ENCODE measurements at places on chromosomes 2 and 18.

GRCh38 chr2:30631051-30631671, 176.1 kb downstream of the CAPN13 start:
- no peak overlapping the region for H3K27ac ChIP-seq
- ATAC-seq: no peak
- no peak overlapping the region for H3K4me3 ChIP-seq
- H3K27me3 ChIP-seq: no peaks in the 10 kb centered on the region
- H3K36me3 ChIP-seq: no peaks in the 10 kb centered on the region
- H3K4me1 ChIP-seq: no peaks in the 10 kb centered on the region

DNA sequence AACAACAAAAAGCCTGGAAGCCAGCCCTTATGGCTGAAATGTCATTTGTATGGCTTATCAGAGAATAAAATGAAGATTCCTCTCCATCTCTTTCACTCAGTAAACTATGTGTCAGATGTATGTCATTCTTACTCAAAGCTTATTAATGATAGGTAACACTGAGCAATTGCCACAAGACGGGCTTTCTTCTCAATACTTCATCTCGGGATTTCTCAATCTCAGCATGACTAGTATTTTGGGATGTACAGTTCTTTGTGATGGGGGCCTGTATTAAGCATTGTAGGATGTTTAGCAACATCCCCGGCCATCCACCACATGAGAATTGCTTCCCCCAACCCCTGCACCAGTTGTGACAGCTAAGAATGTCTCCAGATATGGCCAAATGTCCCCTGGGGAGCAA, 80.2 kb downstream of the MREG start:
- no peaks in the 10 kb centered on the region for H3K36me3 ChIP-seq
- H3K4me3 ChIP-seq: no peak overlapping the region

DNA sequence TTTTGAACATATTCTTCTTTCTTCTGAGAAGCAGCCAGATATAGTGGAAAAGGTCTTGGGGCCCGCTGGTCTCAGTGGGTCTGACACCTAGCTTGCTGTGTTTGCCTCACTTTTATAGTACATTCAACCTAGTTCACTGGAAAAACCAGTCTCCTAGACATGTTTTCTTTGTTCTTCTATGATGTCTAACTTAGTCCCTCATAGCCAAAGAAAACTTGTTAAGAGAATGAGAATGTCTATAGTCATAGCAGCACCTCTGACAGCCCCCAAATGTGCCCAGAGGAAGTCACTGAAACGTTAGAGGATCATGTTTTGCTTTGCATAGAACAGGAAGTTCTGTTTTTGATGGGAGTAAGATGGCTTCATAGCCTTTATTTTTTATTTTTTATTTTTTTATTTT, 40.3 kb downstream of the TNFRSF11A start:
- H3K4me3 ChIP-seq: no peak overlapping the region
- peaks cover 7% of the 10 kb centered on the region for H3K27me3 ChIP-seq
- no peaks in the 10 kb centered on the region for H3K4me1 ChIP-seq
- H3K27ac ChIP-seq: no peak overlapping the region
- H3K36me3 ChIP-seq: no peaks in the 10 kb centered on the region

DNA sequence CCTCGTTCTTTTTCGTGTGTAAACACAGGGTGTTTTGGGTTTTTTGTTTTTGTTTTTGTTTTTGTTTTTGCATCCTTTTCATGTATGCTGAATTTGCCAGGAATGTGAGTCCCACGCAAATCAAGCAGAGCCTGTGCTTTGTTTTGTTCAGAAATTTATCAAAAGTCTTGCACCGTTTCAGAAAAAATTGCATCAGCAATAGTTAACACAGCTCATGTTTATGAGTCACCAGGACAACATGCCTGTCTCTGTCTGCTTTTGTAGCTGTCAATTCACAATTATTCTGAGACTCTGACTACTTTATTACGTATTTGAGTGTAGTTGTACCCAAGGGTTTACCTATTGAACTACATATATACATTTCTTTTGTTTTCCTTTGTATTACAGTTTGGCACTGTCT, 38.3 kb downstream of the MRPL44 start:
- H3K4me1 ChIP-seq: peaks cover 5% of the 10 kb centered on the region
- H3K4me3 ChIP-seq: no peak overlapping the region
- no peaks in the 10 kb centered on the region for H3K36me3 ChIP-seq
- no peak for ATAC-seq

DNA sequence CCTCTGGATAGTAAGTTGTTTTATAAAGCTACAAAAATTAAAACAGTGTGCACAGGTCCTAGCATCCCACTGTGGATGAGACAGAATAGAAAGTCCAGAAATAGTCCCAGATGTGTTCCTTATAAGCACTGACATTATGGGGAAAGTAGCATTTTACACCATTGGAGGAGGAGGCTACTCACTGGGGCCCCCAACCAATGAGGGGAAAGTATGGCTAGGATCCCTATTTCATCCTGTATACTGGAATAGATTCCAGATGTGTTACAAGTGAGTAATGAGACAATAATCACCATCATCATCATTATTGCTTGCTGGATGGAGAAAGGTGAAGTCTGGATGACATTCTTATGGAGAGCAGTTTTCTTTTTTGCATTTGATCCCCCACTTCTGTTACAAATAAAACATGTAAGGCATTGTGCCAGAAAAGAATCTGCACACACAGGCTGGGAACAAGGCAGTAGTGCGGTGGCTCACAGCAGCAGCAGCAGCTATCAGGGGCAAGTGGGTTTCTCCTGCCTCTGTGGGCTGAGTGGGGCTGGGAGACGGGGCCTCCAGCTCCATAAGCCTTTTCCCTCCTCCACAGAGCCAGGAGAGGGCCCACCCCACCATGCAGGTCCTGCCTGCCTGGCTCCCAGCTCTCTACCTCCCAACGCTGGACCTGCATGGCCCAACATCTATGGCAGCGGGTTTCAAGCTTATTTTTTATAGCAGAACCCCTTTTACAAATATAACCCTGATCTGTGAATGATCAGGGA, 5.0 kb downstream of the ARID5A start:
- H3K4me3 ChIP-seq: no peak overlapping the region
- H3K27ac ChIP-seq: no peak overlapping the region
- no peak for ATAC-seq
- no peaks in the 10 kb centered on the region for H3K36me3 ChIP-seq
- H3K27me3 ChIP-seq: no peaks in the 10 kb centered on the region
- peaks cover 28% of the 10 kb centered on the region for H3K4me1 ChIP-seq

DNA sequence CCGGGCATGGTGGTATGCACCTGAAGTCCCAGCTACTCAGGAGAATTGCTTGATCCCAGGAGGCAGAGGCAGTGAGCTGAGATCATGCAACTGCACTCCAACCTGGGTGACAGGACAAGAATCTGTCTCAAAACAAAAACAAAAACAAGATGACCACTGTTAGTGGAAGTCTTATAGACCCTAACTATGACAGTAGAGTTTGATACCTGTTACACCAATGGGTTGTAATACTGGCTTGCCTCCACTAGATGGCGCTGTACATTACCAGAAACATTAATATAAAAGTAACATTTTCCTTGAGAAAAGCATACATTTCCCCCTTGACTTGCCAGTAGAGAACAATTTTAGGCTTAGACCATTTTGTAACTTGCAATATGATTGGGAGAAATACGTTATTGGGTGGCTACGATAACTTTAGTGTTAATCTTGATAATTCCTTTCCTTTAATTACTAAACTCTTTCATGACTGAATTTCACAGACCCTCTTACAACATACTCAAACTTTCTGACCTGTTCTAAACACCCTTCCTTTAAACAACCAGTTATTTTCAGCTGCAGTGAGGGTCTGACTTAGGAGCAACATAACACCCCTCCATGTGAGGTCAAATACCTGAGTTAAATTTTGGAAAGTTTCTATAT, 19.5 kb downstream of the SLC25A52 start:
- H3K27ac ChIP-seq: no peak overlapping the region
- no peaks in the 10 kb centered on the region for H3K36me3 ChIP-seq
- no peaks in the 10 kb centered on the region for H3K27me3 ChIP-seq
- H3K4me3 ChIP-seq: no peak overlapping the region
- ATAC-seq: no peak
- H3K4me1 ChIP-seq: no peaks in the 10 kb centered on the region

- H3K4me3 ChIP-seq: no peak overlapping the region
- no peaks in the 10 kb centered on the region for H3K36me3 ChIP-seq
- peaks cover 29% of the 10 kb centered on the region for H3K4me1 ChIP-seq
- H3K27ac ChIP-seq: no peak overlapping the region
- no peak for ATAC-seq
Measured at GRCh38 chr2:160207271-160207670, 7.2 kb upstream of the ITGB6 start.

DNA sequence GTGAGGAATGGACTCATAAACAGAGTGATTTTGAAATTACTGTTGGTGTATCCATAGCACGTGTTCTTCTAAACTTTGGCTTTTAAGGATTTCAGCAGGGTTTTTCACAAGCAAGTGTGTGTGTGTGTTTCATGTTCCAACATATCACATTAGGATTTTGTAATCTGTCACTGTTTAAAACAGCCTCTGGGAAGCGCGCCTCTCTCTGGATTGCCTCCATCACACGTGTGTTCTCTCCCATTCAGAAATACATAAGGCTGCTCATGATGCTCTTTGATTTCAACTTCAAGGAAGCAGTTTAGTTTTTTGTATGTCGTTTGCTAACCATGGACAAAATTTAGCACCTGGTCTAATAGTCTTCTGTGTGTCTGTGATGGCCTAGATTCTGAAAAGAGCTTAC, 370.4 kb downstream of the MTX2 start:
- no peak overlapping the region for H3K4me3 ChIP-seq
- no peaks in the 10 kb centered on the region for H3K36me3 ChIP-seq
- peaks cover 97% of the 10 kb centered on the region for H3K27me3 ChIP-seq
- no peak overlapping the region for H3K27ac ChIP-seq
- H3K4me1 ChIP-seq: no peaks in the 10 kb centered on the region
- ATAC-seq: no peak

- no peaks in the 10 kb centered on the region for H3K36me3 ChIP-seq
- no peaks in the 10 kb centered on the region for H3K27me3 ChIP-seq
- no peak overlapping the region for H3K4me3 ChIP-seq
- no peak for ATAC-seq
- no peak overlapping the region for H3K27ac ChIP-seq
Measured at GRCh38 chr2:73611193-73611592, 31.0 kb downstream of the NAT8 start.

- H3K4me1 ChIP-seq: no peaks in the 10 kb centered on the region
- no peak overlapping the region for H3K4me3 ChIP-seq
- no peaks in the 10 kb centered on the region for H3K36me3 ChIP-seq
- no peaks in the 10 kb centered on the region for H3K27me3 ChIP-seq
Measured at GRCh38 chr2:74694281-74694680, 40.2 kb downstream of the SEMA4F start.

DNA sequence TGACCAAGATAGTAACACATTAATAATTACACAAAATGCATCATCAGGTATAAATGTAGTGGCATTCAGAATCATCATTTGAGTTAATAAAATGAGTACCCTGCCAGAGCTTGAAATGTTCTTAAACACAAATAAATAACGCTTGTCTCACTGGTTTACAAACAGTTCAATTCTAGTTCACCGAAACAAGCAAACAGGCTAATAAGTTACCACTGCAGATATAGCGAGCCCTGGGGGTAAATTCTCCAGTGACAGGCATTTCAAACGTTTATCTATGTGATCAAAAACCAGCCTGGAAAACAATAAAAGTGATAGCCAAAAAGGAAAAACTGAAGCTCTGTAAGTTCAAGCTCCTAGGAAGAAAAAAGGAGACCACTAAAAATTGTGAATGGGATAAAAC, 152.6 kb downstream of the THADA start:
- no peaks in the 10 kb centered on the region for H3K4me1 ChIP-seq
- no peaks in the 10 kb centered on the region for H3K27me3 ChIP-seq
- no peak for ATAC-seq
- H3K4me3 ChIP-seq: no peak overlapping the region
- H3K36me3 ChIP-seq: peaks cover 5% of the 10 kb centered on the region

DNA sequence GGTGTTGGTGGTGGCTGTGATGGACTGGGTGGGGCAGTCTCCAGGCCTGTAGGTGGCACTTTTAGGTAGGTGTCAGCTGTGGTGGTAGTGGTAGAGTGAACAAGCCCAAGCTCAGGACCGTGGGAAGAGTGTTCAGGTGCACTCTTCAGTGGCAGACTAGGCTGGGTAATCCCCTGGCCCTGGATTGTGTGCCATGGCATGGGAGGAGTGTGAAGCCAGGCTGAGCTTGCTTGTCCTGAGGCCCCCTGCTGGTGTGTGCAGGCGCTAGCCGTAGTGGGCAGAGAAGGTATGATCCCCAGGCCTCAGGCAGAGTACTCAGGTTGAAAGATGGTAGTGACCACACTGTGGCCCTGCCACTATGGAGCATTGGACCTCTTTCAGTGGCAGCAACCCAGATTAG, 850.3 kb downstream of the DSC3 start:
- H3K4me3 ChIP-seq: no peak overlapping the region
- no peak overlapping the region for H3K27ac ChIP-seq
- no peak for ATAC-seq
- H3K36me3 ChIP-seq: no peaks in the 10 kb centered on the region

DNA sequence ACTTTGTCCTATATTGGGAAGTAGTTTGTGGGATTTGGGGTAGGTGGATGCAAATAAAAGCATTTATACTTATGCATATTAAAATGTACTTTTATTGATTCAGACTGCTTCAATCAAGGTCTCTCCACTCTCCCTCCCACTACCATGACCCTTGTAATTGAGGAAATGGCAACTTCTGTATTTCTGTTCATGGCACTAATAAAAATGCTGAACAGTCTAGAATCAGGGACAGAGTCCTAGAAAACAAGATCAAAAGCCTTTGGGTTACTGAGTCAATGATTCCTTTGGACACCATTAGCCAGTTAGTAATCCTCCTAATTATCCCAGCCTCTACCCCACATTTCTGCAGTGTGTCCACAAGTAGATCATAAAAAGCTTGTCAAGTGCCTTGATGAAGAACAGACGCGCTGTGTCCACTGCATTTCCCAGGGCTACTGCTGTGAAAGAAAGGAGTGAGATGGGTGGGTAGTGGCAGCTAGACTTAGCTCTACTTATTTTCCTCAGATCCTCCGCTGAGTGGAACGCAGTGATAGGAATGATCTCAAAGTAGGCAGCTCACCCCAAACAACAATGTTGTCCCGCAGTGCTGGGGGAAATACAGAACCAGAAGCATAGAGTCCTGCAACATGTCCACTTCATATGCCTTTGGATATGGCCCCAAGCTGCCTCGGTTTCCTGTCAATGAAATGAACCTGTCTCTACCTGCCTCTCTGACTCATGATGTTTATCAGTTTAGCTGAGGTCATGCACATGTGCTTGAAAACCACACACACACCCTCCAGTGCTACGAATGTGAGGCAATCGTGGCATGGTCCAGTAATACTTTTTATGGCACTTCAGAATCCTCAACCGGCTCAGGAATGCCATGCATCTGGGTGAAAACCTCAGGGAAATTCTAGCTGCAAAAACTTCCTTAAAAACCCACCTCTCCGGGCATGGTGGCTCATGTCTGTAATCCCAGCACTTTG, 115.5 kb downstream of the COL6A3 start:
- no peaks in the 10 kb centered on the region for H3K27me3 ChIP-seq
- no peaks in the 10 kb centered on the region for H3K36me3 ChIP-seq
- ATAC-seq: no peak
- no peak overlapping the region for H3K27ac ChIP-seq
- H3K4me3 ChIP-seq: no peak overlapping the region

GRCh38 chr18:62209046-62209445, 22.0 kb downstream of the RELCH start:
- H3K36me3 ChIP-seq: no peaks in the 10 kb centered on the region
- H3K27ac ChIP-seq: no peak overlapping the region
- no peaks in the 10 kb centered on the region for H3K27me3 ChIP-seq
